ENCODE measurements at places on chromosomes 6 and 20.
A peak's percentile ranks its signal among the peaks of the same experiment; 100 is the strongest.

GRCh38 chr20:21682521-21682954, 22.9 kb upstream of the PAX1 start:
- DNase-seq: no peak

DNA sequence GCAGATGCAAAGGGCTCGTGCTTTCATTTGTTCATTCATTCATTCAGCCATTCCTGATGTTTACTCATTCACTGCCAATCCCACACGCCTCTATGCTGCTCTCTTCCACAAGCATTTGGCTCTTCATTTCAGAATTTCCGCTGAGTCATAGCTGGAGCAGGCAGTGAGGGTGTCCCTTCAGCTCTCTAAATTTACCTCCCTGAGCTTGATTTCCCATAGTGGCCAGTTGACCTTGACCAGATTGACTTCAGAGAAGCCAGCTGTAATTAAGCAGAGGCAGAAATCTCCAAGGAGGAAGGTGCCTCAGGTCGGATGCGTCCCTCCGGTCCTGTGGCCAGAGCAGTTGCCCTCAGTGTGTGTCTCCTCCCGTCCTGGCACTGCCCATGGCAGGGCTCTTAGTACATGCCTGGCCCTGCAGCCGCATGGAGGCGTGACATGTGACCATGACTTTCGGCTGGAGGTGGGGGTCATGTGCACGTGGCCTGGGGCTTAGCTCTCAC, 267.2 kb upstream of the ECI2 start:
- DNase-seq: no peak

DNA sequence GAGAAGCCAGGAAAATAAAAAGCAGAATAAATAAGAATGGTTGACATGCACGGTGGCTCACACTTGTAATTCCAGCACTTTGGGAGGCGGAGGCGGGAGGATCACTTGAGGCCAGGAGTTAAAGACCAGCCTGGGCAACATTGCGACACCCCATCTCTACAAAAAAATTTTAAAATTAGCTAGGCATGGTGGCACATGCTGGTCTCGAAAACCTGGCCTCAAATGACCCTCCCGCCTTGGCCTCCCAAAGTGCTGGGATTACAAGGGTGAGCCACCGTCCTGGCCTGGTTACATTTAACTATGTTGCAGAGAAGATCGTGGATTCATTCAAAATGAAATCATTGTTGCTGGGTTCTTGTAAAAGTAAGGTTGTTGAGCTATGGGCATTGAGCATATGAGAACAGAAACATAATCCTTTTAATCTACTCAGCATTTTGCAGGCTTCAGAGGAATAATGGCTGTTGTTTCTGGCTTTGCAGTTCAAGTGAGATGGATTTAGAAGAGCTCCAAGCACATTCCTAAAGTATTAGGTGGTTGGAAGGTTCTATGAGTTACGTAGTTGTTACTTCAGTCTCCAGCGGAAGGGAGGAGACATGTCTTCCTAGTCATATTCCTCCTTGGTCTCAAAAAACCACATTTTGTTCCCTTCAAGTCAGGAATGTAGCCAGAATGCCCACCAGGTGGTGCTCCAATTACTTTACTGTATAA, 45.6 kb upstream of the RAB23 start:
- DNase-seq: no peak

DNA sequence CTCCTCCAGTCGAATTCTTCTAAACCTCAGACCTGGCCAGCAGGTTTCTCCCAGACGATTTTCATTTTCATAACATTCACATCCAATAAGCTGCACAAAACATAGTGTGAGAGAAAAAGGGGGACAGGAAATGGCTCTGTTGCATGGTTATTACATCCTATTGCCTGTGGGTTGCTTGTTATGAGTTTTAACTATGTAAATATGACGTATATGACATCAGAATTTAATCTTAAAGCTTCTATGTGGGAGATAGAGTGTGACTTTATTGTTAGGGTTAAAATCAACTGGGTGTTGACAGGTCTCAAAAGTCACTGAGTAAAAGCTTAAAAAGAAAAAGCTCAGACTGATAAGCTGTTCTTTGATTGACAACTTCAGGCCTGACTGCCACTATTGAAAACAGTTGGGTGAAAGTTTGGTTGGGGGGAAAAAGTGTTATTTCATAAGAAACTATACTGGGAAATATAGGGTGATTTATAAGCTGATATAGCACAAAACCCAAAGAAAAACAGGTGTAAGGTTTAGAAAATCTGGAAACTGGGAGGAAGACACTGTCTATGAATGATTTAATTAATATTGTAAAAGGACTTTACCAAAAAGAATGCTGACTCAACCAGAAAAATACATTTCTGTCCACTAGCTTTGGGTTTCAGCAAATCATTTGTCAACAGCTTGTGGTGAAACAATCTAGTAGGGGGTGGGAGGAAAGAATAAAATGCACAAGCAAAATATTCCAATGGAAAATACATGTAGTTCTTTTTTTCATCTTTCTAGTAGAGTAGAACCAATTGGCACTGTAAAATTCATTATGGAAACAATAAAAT, 134.1 kb upstream of the CEP162 start:
- DNase-seq: no peak

- no peak for DNase-seq
These were observed 17.5 kb upstream of the DSP start for GRCh38 chr6:7523922-7524321.

- DNase-seq: no peak
These were observed 11.2 kb downstream of the SDCBP2 start for GRCh38 chr20:1317545-1318255.

- no peak for DNase-seq
These were observed 616.9 kb upstream of the MAN1A1 start for GRCh38 chr6:119966484-119966883.

DNA sequence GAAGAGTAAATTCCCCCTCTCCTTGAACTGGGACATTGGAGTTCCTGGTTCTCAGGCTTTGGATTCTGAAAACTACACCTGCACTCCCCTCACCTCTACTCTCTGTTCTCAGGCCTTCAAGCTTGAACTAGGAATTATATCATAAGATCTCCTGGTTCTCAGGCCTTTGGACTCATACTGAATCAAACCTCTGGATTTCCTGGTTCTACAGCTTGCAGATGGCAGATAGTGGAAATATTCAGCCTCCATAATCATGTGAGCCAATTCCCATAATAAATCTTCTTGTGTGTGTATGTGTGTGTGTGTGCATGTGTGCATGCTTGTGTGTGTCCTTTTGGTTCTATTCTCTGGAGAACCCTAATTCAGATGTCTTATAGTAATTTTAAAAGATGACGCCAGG, 12.7 kb upstream of the CHD6 start:
- no peak for DNase-seq

DNA sequence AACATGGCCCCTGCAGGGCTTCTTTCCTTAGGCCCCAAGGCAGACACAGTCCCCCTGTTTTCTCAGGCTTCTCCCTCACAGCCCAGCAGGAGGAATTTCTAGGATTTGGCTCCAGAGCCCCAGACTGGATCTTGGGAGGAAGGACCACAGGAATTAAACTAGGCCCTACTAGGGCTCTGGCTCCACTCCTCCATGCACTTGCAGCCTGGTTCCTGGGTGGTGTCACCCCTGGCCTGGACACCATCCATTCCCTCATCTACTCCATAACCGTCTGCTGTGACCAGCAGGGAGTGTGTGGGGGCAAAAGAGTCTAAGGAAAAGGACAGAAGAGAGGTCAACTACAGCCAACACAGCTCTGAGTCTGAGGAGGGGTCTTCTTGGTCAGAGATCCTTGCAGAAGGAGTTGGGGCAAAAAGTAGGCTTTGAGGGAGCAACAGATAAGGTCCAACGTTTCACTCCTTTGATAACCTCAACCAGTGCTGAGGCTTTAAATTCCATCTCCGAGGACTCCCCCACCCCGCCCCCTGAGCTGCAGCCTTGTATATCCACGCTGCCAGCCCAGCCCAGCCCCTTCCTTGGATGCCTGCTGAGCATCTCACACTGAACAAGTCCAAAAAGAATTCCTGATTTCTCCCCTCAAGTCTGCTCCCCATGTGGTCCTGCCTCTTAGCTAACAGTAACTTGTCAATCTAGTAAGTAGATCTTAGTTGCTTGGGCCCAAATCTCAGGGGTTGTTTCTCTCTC, 27.9 kb upstream of the SPDEF start:
- DNase-seq: peak; percentile 51

GRCh38 chr6:133817460-133818047, 71.4 kb upstream of the TCF21 start:
- DNase-seq: no peak

DNA sequence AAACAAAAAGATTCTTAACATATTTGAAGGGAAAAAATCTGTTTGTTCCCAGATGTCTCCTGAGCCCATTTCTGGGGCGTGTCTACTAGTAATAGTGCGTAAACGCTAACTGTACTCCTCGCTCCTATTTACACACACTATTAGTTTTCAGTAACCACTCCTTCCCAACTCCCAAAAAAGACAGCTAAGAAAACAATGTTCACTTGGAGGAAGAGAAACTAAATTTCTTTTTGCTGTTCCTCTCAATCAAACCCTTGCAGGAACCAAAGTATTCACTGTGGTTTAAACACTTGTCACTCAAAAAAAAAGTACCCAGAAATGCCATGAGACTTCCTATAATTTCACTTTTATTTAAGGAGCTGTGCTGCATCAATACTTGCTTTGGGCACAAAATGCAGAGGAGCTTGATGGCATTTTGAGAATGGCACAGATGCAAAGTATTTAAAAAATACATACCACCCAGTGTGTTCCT, 118.2 kb downstream of the BACH2 start:
- DNase-seq: no peak

DNA sequence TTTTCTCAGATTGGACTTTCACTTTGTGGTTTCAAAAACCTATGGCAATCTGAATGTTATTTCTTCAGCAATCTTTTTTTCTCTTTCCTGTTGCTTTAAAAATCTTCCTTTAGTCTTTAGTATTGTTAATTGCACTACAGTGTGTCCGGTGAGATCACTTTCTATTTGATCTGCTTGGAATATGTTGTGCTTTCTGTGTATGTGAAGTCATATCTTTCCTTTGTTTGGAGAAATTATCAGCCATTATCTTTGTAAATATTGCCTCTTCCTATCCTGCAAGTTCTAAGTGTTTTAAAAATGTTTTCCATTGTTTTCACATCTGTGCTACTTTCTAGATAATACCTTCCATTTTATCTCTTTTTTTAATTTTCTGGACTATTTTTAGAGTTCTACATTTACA, 171.4 kb upstream of the PRSS16 start:
- DNase-seq: no peak

GRCh38 chr6:40585651-40586269, 1.4 kb downstream of the LRFN2 start:
- no peak for DNase-seq

- DNase-seq: peak; percentile 23
These were observed 124.5 kb downstream of the TOX2 start for GRCh38 chr20:44039147-44039546.

DNA sequence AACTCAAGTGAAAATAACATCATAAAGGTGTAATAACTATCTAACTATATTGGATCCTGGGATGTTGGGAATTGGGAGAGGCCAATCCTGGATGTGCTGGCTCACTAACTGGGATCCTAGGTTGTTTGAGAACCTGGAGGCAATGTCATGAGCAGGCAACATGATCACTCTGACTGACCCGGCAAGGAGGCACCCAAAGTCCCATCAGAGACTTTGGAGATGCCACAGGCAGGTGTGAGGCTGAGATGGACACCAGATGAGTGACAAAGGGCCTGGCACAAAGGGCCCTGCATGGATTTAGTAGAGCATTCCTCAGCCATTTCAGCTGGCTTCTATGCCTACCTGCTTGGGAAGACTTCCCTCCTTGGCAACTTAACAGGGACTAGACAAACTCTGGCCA, 38.4 kb upstream of the MYLIP start:
- DNase-seq: no peak

- DNase-seq: no peak
These were observed 76.5 kb upstream of the TMEM170B start for GRCh38 chr6:11460837-11461661.

DNA sequence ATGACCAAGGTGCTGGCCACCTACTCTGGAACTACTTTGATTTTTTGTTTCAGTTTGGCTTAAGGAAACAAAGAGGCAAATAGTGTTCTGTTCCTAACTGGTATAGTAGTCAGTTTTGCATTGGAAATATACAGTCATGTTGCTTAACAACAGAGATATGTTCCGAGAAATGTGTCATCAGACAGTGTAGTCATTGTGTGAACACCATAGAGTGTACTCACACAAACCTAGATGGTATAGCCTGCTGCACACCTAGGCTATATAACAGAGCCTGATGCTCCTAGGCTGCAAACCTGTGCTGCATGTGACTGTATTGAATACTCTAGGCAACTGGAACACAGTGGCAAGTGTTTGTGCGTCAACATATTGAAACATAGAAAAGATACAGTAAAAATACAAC, 80.4 kb downstream of the ARID1B start:
- no peak for DNase-seq

DNA sequence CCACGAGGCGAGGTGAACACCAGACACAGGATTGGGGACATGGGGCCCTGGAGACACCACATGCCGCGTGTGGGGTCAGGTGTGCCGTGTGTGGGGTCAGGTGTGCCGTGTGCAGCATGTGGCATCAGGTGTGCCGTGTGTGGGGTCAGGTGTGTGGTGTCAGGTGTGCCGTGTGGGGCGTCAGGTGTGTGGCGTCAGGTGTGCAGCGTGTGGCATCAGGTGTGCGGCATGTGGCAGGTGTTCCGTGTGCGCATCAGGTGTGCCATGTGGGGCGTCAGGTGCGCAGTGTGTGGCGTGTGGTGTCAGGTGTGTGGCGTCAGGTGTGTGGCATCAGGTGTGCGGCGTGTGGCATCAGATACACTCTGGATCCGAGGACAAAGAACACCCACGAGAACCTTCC, 77.9 kb downstream of the WDR27 start:
- DNase-seq: peak; percentile 72

DNA sequence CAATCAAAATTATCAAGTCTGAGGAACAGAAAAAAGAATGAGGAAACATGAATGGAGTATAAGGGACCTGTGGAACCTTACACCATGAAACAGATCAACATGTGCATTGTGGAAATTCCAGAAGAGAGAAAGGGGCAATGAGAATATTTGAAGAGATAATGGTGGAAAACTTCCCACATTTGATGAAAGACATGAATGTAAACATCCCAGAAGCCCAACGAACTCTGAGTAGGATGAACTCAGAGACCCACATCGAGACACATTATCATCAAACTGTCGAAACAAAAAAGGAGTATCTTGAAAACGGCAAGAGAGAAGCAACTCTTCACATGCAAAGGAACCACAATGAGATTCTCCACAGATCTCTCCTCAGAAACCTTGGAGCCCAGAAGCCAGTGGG, 371.1 kb downstream of the CDKAL1 start:
- no peak for DNase-seq

- no peak for DNase-seq
These were observed 12.1 kb upstream of the NDUFAF4 start for GRCh38 chr6:96909811-96910210.

- no peak for DNase-seq
These were observed 121.6 kb upstream of the LGSN start for GRCh38 chr6:63441266-63441956.

- DNase-seq: peak; percentile 5
These were observed 29.8 kb downstream of the SYNJ2 start for GRCh38 chr6:158011478-158011920.

DNA sequence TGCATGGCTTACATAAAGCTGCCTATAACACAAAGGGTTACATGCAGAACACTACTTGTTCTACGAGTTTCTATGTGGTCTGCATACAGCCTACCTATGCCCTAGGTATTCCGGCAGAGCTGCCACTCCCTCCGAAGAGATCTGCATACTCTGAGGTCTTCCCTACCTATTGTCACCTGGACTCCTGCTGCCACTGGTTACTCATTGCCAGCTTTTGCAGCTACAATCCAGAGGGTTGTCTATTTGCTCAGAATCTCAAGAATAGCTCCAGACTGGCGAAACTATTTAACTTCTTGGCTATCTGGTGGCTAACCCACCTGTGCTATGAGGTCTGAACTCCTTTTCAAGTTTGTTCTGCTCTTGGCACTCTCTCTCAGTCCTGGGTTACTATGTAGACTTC, 323.3 kb downstream of the BMP2 start:
- DNase-seq: no peak

Data from spleen (tissue), 13 donors.